ENCODE measurements at places on chromosomes 16 and 17. TPM values are rescaled to one million over a fixed set of nuclear protein-coding genes. Genes with fewer than 3 reads are reported as not detected.

ADAMTS18 gene
- total RNA-seq, result 9.4 TPM

CCDC154 gene
- 1.4 TPM for total RNA-seq

HID1 gene
- 1.4 TPM for total RNA-seq

AANAT gene
- not detected for total RNA-seq

Measured in regular cardiac myocyte (primary cell).